Stimulated activated CD4-positive, alpha-beta T cell treated with anti-CD3 and anti-CD28 coated beads, Interleukin-4, amount 100 ng/mL, for 1 hour (primary cell): ENCODE measurements at places on chromosomes 3 and 15.

- no peak for DNase-seq
Observed at GRCh38 chr3:125280668-125281361, 68.3 kb upstream of the SLC12A8 start.

GRCh38 chr3:66489581-66489980, 11.2 kb downstream of the LRIG1 start:
- no peak for DNase-seq

DNA sequence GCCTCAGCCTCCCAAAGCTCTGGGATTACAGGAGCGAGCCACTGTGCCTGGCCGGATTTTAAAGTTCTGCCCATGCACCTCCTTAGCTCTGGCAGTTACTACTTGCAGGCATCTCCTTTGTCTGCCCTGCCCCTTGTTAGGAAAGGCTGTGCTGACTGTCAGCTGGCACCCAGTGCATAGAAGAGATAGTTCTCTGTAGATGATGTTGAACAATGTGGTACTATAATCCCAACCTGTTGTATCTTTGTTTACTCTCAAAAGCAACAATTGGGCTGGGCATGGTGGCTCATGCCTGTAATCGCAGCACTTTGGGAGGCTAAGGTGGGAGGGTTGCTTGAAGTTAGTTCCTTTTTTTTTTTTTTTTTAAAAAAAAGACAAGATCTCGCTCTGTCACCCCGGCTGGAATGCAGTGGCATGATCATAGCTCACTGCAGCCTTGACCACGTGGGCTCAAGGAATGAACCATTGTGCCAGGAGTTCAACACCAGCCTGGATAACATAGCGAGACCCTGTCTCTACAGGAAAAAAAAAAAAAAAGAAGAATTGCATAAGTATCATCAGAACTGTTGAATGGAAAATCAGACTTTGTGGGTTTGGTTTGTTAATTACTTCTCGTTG, 30.6 kb downstream of the FLNB start:
- DNase-seq = no peak

GRCh38 chr3:52109611-52110301, 44.5 kb downstream of the POC1A start:
- DNase-seq = no peak

GRCh38 chr3:141797819-141798447, 34.7 kb downstream of the GRK7 start:
- no peak for DNase-seq

GRCh38 chr3:100131241-100131640, 16.9 kb upstream of the FILIP1L start:
- no peak for DNase-seq

GRCh38 chr3:173732237-173732636, 334.7 kb downstream of the NLGN1 start:
- DNase-seq = no peak

GRCh38 chr3:15066467-15066866, 1.4 kb upstream of the MRPS25 start:
- no peak for DNase-seq

DNA sequence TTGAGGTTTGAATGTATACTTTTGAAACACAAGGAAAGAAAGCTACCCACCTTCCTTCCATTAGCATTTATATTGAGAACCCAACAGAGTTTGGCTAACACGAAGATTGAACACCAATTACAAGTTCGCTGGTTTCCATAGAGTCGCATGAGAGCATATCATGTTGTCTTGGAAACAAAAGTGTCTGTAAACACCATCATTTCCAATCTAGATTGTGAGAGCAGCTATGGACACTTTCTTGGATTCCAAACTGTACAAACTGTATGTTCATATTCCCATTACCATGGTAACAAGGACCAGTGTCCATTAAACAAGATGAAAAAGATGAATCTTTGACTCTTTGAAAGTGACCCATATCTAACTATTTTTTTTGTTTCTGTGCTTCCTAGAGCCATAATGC, 529.9 kb upstream of the ROBO1 start:
- DNase-seq = no peak

DNA sequence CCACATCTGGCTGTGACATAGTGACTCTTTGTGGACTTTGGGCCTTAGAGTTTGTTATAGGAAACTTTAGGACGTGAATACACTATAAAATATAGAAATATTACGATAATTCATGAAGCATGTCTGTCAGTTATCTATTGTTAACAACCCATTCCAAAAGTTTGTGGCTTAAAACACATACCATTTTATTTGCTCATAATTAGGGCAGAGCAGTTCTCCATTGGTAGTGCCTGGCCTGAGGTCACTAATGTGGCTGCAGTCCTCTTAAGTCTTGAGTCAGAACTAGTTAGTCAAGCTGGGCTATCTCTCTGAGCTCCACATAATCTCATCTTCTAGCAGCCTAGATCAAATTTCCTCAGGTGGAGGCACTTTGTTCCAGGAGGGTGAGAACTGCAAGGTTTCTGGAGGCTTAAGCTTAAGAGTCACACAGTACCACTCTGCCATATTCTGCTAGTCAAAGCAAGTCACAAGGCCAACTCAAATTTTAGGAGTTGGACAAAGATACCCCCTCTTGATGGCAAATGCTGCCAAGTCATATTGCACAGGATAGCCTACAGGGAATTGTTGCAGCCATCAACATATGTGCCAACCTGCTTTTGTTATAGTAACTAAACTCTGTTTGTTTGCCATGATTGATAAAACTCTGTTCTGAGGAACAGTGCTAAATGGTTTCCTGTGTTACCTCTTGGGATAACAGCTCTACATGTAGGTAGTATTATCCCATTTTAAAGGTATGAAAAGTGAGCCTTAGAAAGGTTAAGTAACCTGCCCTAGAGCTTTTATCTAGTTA, 8.7 kb downstream of the ATXN7 start:
- no peak for DNase-seq

GRCh38 chr3:146128179-146128578, 32.8 kb downstream of the PLOD2 start:
- DNase-seq = no peak

DNA sequence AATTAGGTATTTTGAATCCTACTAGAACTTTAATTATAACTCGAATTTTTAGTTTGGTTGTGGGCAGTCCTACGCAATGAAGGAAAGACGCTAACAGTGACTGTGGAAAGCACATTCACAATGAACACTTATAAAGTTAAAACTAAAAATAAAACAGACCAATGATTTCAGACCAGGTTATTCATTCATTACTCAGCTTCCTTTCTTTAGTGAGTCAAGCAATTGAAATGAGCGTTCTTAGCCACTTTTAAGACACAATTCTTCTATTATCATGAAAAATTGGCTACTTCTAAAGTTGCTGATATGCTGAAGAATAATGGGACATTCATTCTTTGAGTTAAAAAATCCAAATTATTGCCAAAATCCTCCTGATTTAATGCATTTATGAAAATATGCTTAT, 66.0 kb upstream of the CMSS1 start:
- no peak for DNase-seq

- no peak for DNase-seq
Observed at GRCh38 chr3:194685065-194685717, 492 bp upstream of the FAM43A start.

DNA sequence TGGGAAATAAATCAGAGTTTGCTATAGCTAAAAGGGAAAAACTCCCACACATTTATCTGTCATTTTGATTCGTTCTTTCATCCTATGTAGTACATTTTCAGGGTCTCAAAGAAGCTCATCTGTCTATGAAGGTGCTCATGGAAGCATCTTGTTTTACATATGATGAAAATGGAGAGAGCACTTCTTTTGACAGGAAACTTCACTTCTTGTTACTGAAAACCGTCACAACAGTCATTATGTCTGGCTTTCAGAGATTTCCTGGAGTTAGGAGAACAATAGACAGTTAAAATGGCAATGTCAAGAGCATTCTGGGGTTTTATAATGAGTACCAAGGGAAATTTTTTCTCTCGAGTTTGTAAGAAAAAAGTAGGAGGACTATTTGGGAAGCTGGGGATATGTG, 83.3 kb downstream of the TMEM108 start:
- DNase-seq = no peak

DNA sequence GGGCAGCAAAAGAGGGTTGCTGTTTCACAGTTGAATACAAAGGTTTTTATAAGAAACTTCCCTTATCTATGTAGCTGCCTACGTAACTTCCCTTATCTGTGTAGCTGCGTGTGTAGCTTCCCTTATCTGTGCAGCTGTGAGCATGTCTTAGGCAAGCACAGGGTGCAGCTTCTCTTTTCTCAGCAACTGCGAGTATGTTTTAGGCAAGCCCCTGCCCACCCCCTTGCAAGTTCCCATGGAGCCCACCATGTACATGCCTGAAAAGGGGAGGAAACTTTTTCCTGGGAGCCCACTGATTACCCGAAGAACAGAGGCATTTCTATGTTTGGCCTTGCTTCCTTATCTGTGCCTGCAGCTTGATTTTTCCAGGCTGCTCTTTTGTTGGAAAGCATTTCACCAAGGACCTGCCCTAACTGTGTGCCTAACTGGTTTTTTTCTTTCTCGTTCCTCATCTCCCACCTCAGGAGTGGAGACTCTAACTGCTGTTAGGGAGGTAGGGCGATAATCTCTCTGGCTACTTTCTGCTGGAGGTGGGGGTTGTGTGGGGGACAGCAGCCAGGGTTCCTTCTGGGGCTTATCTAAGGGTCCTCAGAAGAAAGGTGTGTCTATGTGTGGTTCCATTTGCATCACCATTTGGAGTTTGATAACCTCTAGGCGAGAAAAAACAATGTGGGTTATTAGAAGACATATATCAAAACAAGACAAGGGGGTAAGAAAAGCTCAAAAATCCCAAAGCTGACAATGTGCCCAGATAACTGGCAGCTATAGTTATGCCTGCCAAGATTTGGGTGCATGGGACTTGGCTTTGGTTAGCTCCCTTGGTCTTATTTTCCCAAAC, 26.0 kb downstream of the SORD start:
- no peak for DNase-seq

DNA sequence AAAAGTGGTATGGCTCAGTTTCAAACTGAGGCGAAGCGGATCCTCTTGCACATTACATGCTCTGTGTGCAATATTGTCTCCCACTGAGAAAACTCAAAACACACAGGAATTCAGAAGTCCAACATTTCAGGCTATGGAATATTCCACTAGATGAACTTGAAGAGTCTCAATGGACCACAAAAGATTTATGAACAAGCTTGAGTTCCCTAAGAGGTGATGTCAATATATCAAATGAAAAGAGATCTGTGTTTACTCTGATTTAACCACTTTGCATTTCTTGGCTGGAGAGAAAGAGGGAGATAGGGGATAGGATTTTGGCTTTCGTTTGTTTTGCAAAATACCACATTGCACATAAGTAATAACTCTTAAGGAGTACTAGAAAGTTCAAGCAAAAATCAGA, 20.3 kb downstream of the PDZRN3 start:
- no peak for DNase-seq

- no peak for DNase-seq
Observed at GRCh38 chr3:149848238-149848637, 35.2 kb downstream of the RNF13 start.

GRCh38 chr3:38453913-38454177, 155 bp downstream of the ACVR2B start:
- no peak for DNase-seq

GRCh38 chr15:86615816-86616215, 536.1 kb downstream of the AGBL1 start:
- DNase-seq = no peak

DNA sequence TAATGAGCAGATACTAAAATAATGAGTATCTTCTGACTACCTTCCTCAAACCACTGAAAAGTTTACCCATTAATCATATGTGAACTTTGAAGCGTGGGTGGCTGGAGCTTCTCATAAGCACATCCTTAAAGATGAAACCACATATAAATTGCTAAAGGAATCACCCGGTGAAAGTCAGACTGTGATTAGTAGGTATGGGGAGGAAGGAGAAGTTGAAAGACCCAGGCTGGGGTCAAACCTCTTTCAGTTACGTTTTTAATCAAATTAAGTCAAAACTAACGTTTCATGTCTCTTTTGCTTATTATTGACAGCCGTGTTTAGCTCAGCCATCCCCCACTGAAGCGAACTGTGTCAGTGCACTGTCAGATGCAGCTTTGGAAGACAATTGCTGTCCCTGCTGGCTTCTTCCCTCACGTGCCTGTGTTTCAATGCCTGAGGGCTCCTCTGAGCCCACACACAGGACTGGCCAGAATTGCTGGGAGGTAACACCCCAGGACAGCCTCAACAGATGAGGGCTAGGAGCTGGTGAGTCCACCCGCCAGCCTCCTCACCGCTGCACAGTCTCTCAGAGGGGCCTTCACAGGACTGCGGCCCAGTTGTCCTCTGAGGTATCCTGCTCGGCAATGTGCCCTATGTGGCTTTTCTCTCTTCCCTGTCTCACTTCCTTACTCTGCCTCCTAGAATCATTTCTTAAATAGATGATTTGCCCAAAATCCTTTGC, 29.3 kb upstream of the SH3BP5 start:
- peak; percentile 53 for DNase-seq

DNA sequence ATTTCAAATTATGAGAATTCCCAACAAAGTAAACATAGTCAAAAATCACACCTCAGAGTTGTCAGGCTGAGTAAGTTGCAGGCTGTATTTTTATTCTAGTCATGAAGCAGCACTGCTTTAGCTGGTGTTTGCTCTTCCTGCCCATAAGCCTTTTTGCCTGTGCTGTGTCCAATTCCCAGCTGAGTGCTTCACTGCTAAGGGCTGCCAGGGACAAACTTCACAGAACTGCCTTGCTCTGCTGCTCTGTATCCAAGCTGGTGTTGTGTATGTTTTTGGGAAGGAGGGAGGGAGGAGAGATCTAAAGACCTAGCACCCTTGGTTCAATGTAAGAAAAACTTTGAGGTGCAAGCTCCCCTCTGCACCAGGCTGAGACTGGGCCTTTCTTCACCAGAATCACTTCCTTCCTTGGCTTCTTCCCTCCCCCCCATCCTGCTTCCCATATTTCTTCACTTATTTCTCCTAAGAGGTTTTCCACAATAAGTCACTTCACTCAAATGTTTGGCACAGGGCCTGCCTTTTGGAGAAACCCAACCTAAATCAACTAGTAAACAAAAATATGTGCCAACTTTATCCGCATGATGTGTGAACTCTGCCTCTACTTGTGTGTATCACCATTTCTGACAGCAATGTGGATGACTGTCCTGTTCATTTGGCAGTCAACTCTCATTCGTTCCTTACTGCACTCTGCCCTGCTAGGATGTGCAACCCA, 156.1 kb downstream of the TBL1XR1 start:
- DNase-seq = no peak

DNA sequence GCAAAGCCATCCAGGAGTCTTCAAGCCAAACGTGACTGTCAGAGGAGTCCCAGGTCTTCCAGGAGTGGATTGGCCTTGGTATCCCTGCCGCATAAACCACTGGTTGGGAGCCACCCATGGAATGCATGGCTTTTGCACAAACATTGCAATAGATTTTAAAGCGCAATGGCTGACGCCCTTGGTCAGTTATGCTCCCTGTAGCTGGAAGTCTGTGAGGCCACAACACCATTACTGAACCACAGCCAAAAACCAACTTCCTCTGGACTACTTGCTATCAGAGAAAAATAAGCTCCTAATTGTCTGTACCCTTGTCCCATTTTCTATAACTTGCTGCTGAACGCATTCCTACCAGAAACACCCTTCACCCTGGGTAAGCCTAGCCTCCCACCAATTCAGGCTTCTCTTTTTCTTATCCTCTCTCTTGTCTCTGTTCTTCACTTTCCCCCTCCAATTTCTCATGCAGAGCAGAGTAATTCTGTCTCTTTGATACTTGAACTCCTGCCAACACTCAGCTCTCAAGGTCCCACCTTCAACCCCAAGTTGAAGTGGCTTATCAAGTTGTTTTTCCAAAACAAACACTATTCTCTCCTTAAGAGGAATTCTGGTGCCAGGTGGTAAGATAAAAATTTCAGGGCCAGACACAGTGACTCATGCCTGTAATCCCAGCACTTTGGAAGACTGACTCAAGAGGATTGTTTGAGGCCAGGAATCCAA, 176.4 kb upstream of the UBE2E1 start:
- no peak for DNase-seq
